GM06990 (cell line): ENCODE measurements at places on chromosomes 2 and 18.

GRCh38 chr18:48590678-48591077, 51.8 kb downstream of the CTIF start:
- no peak for DNase-seq

- no peak for DNase-seq
Measured at GRCh38 chr2:230459216-230459615, 43.2 kb downstream of the SP100 start.

GRCh38 chr2:62187246-62187645, 8.7 kb upstream of the B3GNT2 start:
- DNase-seq: no peak

- no peak for DNase-seq
Measured at GRCh38 chr18:63152096-63152495, 167.5 kb downstream of the BCL2 start.

DNA sequence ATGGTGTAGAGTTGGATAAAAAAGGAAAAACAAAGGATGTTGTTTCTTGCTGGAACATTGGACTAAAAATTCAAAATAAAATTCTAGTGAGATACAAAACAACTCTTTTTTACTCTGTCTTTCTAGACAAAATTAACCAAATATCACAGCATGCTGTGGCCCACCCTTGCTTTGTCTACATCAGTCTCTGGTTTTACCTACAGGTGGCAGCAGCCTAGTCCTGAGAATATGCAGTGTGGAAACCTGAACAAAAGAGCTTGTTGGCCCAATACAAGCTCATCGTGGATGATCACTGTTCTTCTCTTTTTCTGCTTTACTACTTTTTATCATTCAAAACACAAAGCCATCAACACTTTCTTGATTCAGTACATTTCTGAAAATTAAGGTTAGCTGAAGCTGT, 210.4 kb downstream of the CDH19 start:
- no peak for DNase-seq

DNA sequence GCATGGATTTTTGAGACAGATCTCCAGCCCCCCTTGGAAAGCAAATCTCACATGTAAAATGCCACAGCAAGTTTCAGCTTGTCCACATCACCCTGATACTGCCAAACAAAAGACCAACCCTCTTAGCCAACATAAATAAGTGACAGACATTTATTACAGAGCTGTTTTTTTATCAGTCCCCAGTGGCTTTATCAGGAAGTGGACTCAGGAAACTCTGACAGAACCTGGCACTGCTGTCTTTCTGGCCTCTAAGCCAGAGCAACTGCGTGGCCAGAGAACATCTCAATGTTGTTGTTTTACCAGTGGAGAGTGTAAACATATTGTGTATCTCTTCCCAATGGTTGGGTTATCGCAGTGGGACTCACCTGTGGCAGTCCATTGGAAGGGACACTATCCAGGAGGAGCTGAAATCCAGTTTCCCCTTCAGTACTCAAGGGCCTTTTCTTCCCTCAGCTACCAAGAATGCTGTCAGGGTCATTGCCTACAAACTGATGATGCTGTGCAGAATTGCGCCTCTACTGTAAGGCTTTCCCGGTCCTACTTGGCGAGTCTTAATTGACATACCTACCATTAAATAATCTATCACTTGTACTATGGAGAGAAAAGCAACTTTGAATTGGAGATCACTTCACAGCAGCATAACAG, 22.0 kb downstream of the SLC14A1 start:
- DNase-seq: no peak
